ENCODE measurements at places on chromosomes 12 and 14.

DNA sequence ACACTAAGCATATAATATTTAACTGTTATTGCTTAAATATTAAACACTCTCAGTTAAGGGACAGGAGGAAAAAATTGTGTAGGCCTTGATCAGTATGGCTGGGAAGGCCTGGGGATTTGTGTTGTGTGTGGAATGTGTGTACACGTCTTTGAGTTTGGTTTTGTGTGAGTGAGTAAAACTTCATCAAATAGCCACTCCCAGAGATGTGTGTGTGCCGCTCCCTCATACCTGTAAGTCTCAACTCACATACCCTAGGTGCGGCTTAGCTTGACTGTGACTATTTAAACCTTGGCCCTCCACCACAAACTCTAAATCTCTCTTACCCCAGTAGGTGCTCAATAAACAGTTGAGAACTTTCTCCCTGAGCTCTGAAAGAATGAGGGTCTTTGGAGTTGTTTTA lies 64.3 kb downstream of the FLRT2 start:
- DNase-seq: no peak

DNA sequence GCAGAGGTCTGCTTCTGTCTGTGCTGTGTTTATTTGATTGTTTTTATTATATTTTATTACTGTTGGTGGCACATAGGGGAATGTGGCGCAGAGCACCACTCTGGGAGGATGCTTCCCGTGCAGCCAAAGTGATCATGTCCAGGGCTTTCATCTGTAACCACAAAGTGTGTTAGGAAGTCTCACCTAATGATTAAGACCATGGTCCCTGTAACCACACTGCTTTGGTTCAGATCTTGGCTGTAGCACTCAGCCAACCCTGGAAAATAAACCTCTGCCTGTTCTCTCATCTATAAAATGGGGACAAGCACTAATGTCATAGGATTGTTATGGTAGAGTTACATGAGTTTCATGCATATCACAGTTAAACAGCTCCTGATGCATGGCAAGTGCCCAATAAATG lies 1.9 kb downstream of the RESF1 start:
- DNase-seq: no peak

DNA sequence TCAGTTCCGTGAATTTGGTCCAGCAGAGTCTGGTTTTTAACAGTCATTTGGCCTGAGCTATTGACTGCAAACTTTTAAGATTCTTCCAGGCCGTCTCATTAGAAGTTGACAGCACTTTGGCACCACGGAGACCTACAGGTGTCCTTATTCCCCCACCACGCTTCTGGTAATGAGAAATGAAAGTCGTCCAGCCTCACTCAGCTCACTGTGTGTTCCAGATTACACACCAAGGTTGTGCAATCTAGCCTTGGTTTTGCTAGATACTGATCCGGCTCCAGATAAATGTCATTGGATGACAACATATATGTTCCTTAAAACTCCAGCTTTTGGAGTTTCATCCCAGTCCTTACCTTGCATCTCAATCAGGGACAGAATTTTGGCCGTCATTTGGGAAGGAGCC lies 210.4 kb downstream of the CHST11 start:
- DNase-seq: no peak

- DNase-seq: no peak
Observed at GRCh38 chr12:65403188-65403587, 124.7 kb downstream of the MSRB3 start.

GRCh38 chr12:128091951-128092382 lies 175.0 kb upstream of the TMEM132C start:
- no peak for DNase-seq

GRCh38 chr12:85794531-85794930 lies 41.7 kb downstream of the RASSF9 start:
- DNase-seq: no peak

DNA sequence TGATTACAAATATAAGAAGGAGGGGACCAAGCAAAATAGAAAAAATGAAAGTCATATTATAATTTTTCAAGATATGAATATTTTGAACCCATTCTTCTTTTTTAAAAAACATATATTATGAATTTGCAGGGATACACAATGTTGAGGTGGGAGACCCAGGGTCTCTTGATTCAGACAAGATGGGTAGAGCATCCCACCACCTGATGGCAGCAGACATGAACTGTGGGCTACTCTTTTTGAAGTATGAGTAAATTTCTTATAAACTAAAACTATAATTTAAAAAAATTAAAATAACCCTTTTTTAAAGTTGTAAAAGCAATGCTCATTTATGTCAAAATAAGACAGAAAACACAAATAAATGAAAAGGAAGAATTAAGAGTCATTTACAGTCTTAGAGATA lies 202.7 kb upstream of the PRICKLE1 start:
- no peak for DNase-seq

DNA sequence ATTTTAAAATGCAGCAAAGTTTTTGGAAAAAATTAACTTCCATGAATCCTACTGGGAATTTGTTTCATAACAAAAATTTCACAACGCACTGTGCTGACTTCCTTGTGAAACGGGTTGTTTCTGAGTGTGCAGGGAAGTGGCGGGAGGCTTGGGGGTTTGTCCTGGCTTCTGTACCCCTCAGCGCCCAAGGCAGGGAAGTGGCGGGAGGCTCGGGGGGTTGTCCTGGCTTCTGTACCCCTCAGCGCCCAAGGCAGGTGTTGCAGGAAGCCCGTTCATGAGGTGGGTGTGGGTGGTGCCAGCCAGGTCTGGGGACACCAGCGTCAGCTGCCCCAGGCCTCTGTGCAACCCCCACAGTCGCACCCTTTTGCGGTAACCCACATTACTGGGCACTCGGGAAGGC lies 25.1 kb downstream of the ADGRD1 start:
- DNase-seq: no peak

DNA sequence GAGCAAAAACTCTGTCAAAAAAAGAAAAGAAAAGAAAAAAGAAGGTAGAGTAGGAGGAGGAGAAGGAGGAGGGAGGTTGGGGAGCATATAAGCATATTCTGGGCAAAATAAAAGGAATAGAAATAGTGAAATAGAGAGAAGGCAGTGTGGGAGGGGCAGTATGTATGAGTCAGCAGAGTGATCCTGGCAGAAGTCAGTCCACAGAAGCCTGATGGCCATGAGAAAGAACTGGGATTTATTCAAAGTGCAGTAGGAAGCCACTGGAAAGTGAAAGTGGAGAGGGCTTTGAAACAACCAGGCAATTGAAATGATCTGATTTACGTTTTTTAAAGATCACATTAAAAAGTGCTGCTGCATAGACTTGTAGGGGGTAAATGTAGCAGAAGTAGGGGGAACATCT lies 368.6 kb upstream of the USP15 start:
- no peak for DNase-seq

GRCh38 chr12:25752710-25753309 lies 199.7 kb upstream of the LMNTD1 start:
- no peak for DNase-seq

DNA sequence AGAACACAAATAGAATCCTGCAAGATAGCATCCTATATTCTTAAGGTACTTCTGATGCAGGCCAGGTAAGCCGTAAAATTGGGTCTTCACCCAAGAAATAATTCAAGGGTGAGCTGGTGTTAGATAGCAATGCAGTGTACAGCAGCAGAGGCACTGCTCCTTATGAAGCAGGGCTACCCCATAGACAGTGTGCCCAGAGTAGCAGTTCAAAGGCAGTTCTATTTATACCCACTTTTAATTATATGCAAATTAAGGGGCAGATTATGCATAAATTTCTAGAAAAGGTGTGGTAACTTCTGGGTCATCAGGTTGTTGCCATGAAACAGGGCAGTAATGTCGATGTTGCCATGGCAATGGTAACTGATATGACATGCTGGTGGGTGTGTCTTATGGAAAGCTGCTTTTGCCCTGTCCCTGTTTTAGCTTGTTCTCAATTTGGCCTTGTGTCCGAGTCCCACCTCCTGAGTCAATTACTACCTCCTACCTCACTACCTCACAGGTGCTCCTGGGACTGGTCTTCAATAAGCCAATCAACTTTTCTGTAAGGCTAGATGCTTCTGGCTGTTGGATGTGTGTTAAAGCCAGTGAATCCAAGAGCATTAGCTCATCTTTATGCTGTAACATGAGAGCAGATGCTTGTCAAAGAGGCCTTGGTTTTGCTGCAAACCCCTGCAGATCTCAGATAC lies 61.0 kb downstream of the PPM1A start:
- no peak for DNase-seq

DNA sequence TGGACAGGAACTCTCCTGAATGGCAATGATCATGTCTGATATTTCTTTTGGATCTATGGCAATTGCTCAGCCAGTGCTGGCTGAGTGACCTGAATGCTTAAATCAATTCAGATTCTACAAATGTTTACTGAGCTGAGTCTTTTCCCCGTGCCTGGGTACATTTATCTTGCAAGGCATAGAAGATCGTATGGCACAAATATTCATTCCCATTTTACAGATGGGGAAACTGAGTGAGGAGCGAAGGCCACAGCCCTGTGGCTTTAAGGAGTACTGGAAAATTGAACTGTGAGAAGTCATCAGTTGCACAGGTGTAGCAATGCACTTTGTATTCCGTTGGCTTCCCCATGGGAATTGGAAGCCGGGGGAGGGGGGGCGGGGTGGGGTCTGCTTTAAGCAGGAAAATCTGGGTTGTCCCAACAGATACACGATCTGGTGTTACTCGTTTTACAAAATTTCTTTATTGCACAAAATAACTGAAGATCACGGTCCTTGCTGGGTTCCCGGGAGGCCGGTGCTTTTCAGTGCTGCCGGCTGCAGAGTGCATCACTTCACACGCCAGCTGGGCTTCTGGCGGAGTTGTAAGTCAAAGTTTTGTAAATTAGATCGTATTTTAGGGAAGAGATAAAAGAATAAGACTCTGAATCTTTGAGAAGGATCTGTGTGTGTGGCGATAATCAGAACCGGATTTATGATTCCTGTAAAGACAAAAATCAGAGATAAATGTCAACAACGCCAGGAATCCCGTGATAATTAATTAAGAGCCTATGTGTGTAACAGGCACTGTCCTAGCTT lies 75.0 kb upstream of the MAP1LC3B2 start:
- no peak for DNase-seq
